CD4-positive, alpha-beta T cell treated with Interleukin-10 for 1 hour (primary cell): ENCODE measurements at places on chromosomes 1 and 21.

DNA sequence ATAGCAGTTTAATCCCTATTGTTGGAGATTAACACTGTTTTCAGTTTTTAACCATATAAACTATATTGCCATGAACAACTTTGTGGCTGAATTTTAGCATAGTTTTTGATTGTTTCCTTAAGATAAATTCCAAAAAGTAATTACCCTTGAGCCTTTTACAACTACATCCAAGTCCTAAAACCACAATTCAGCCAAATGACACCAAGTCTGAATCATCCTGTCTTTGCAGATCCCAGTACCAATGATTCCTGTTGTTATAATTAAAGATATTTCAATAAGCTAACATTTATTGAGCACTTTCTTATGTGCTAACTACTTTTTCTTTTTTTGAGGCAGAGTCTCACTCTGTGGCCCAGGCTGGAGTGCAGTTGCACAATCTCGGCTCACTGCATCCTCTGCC, 35.6 kb downstream of the IL23R start:
- no peak for DNase-seq

DNA sequence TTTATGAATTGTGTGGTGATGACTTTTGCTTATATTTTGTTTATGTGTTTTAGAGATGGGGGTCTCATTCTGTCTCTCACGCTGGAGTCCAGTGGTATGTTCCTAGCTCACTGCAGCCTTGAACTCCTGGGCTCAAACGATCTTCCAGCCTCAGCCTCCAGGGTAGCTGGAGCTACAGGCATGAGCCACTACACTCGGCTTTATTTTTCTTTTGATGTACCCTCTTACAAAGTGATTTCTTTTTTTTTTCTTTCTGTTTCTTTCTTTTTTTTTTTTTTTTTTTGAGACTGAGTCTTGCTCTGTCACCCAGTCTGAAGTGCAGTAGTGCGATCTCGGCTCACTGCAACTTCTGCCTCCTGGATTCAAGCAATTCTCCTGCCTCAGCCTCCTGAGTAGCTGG, 46.8 kb downstream of the CD247 start:
- no peak for DNase-seq

GRCh38 chr1:17201201-17202021, 3.5 kb upstream of the PADI1 start:
- peak; percentile 54 for DNase-seq

DNA sequence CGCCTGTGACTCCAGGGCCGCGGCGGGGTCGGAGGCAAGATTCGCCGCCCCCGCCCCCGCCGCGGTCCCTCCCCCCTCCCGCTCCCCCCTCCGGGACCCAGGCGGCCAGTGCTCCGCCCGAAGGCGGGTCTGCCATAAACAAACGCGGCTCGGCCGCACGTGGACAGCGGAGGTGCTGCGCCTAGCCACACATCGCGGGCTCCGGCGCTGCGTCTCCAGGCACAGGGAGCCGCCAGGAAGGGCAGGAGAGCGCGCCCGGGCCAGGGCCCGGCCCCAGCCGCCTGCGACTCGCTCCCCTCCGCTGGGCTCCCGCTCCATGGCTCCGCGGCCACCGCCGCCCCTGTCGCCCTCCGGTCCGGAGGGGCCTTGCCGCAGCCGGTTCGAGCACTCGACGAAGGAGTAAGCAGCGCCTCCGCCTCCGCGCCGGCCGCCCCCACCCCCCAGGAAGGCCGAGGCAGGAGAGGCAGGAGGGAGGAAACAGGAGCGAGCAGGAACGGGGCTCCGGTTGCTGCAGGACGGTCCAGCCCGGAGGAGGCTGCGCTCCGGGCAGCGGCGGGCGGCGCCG, at the start of gene SIM2:
Gene SIM2, plus strand, starts transcription at position 135 of the 565 bp plus-strand sequence. CDS start 632 bp downstream, outside the sequence.
- no peak for DNase-seq

- DNase-seq, result no peak
These were observed 324.9 kb downstream of the SIPA1L2 start for GRCh38 chr1:232305050-232305449.

GRCh38 chr21:41422546-41423304, 3.3 kb upstream of the MX1 start:
- DNase-seq, result no peak

GRCh38 chr1:169809370-169810095, 14.8 kb upstream of the METTL18 start:
- DNase-seq, result peak; percentile 62

- no peak for DNase-seq
These were observed 61.1 kb downstream of the PLXNA2 start for GRCh38 chr1:208182880-208183645.

- DNase-seq, result no peak
These were observed 127.1 kb downstream of the C1orf21 start for GRCh38 chr1:184513966-184514365.

DNA sequence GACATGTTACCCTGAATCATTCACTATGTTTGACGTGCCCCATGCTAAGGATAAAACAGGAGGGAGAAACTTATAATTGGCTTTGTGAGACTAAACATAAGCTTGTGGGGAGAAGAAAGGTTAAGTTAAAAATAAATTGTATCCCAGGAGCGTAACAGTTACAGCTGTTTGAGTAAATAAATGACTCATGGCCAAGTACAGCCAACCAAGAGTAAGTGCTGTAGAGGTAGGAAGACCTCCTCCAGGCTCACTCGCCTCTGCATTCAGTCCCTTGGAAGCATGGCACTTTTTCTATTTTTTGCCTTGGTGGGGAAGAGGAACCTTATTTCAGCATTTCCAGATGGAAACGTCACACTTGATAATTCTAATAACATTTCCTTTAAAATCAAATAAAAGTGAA, 116.5 kb downstream of the ZP4 start:
- DNase-seq, result no peak

DNA sequence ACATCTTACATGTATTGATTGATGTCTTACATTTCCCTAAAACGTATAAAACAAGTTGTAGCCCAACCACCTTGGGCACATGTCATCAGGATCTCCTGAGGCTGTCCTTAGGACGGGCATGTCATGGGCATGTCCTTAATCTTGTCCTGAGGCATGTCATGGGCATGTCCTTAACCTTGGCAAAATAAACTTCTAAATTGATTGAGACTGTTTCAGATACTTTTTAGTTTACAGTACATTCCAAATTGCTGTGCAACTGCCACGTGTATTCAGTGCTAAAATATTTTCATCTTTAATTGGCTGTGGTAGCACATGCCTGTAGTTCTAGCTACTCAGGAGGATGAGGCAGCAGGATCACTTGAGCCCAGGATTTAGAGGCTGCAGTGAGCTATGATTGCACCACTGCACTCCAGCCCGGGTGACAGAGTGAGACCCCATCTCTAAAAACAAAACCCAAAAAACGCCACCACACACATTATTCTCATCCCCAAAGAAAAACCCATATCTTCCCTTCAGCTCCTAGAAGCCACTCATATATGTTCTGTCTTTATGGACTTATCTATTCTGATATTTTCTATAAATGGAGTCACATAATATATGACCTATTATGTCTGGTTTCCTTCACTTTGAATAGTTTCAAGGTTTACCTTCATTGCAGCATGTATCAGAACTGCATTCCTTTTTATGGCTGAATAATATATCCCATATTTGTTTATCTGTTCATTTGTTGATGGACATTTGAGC, 96.0 kb upstream of the BTG3 start:
- DNase-seq, result no peak

- no peak for DNase-seq
These were observed 16.2 kb upstream of the TSNAX start for GRCh38 chr1:231512147-231512698.

DNA sequence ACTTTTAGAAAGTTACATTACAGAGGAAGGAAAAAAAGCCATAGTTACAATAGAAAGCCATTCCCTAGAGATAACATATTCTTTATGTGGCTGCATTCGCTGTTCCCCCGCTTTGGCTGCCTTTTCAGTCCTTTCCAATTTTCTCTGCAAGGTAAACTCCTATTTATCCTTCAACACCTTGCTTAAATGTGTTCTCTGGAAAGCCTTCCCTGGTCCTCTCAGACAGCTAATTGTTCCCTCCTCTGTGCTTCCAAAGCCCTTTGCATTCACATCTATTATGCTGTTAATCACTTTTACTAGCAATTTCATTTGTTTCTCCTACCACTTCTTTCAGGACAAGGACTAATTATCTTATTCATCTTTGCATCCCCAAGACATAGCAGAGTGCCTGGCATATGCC, 1.6 kb downstream of the PHC2 start:
- DNase-seq, result no peak

DNA sequence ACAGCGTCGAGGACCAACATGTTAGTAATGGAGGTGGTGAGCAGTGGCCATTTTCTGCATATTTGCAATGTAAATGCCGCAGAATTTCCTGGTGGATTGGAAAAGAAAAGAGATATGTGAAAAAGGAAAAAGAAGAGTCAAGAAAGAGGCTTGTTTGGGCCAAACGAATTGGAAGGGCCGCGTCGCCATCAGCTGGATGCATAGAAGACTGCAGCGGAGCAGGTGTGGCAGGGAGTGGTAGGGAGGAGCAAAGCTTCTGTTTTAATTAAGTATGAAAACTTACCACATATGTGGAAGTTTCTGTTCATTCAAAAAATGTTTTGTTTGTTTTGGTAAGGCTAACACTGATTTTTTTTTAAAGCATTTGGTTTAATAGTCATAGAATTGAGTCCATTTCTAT, 690.7 kb downstream of the NCAM2 start:
- DNase-seq, result no peak

DNA sequence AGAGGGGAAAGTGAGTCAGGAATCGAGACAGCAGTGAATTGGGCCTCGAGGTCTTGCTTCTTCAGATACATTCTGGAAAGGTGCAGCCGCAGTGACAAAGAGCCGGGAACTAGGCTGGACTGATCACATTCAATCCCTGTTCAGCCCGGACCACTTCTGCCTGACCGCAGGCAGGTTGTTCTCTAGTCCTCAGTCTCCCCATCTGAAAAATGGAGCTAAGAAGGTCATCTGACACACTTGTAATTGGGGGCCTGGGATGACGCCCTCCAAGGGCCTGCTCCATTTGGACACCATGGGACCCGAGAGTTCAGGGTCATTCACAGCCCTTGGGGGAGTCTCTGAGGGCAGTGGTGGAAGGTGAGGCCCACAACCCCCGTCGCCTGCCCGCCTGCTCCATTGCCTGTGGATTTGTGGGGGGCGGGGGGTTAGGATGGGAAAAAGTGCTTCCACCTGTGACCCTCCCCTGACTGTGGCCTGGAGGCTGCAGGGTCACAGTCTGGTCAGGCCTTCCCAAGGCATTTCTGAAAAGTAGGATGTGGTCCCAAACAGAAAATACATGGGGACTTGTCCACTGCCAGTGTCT, 87.9 kb upstream of the CSF3R start:
- no peak for DNase-seq

GRCh38 chr1:241270016-241270415, 87.0 kb downstream of the RGS7 start:
- no peak for DNase-seq

- DNase-seq, result no peak
These were observed 154.4 kb downstream of the PLPP3 start for GRCh38 chr1:56424744-56425493.

DNA sequence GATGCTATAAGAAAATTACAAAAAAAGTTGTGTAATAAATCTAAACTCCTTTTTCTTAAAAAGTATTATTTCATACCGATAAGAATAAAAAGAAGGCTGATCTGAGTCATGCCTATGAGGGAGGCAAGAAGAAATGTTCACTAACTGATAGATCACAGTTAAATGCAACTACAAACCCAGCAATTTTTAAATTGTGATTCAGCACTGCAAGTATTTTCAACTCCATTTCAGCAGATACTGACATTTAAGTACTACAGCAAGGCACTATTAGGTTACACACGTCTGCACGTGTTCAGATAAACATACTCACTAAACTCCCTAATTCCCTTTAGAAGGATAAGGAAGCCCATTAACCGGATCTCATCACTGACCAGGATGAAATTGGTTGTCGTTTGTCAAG, 213.3 kb upstream of the ZRANB2 start:
- DNase-seq, result no peak

DNA sequence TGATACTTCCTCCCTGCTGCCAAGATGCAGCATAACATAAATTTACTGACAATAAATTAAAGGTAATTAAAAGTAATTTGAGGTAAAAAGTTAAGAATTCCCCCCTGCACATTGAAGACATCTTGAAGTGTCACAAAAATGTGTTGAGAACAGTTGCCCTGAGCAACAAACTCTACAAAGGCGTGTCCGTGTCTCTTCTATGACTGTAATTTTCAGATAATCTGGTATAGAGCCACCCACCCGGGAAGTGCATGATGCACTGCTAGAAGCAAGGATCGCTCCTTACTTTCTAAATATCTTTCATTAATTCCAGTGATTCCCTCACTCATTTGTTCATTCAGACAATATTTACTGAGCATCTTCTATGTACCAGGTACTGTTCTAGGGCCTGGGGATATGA, 11.0 kb upstream of the CASQ1 start:
- DNase-seq, result no peak

GRCh38 chr1:226378071-226378470, 29.8 kb downstream of the PARP1 start:
- DNase-seq, result no peak

DNA sequence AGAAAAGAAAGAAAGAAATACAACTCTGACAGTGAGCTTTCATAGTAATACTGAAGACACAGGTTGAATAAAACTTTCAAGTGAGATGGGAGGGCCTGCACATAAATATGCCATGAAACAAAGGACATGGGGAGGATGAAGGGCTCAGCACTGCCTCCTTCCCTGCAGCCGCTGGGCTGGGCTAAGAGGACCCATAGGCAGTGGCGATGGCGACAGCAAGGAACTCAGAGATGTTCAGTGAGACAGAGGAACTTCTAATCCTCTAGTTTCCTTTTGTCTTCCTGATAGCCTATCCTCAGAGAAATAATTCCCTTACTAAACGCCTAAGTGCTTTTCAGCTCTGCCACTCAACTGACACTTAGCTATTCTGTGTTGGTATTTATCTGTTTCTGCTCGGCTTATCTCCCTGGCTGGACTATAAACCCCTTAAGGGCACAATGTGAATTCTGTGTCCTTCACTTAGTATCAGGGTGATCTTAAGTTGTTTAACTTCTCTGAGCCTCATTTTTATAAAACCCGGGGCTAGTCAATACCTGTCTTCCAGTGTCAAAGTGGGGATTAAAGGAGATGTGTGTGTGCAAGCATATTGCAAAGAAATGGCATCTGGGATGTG, 24.4 kb upstream of the IER5 start:
- no peak for DNase-seq

- no peak for DNase-seq
These were observed 20.3 kb downstream of the TGFB2 start for GRCh38 chr1:218365226-218365999.

- DNase-seq, result no peak
These were observed 112.8 kb downstream of the PLPP3 start for GRCh38 chr1:56466538-56466937.

DNA sequence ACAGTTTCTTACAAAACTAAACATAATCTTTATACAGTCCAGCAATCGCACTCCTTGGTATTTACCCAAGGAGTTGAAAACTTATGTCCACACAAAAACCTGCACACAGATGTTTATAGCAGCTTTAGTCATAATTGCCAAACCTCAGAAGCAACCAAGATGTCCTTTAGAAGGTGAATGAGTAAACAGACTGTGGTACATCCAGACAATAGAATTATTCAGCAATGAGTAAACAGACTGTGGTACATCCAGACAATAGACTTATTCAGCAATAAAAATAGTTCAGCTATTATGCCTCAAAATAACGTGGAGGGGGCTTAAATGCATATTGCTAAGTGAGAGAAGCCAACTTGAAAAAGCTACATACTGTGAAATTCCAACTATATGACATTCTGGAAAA, 87.0 kb upstream of the GALNT2 start:
- no peak for DNase-seq
